GM23248 (cell line): ENCODE measurements at places on chromosomes 1 and 21.

- DNase-seq: peak; percentile 69
Measured at GRCh38 chr21:37220433-37220980, 46.6 kb downstream of the VPS26C start.

- DNase-seq: no peak
Measured at GRCh38 chr1:216921866-216922265, 198.6 kb upstream of the ESRRG start.

DNA sequence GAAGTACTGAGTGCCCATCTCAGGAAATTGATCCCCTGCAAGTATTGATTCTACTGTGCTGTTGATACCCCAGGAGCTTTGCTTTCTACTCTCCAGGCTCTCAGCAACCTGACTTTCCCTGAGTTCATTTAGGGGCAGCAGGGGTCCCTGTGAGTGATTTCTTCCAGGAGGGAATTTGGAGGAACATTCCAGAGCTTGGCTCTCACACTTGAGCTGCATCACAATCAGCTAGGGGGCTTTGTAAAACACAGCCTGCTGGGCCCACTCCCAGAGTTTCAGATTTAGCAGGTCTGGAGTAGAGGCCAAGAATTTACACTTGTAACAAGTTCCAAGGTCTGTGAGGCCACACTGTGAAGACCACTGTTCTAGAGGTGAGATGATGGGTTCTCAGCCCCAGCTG, 16.1 kb upstream of the ACTL8 start:
- no peak for DNase-seq

GRCh38 chr1:155008015-155008941, 5.7 kb downstream of the ZBTB7B start:
- DNase-seq: no peak

DNA sequence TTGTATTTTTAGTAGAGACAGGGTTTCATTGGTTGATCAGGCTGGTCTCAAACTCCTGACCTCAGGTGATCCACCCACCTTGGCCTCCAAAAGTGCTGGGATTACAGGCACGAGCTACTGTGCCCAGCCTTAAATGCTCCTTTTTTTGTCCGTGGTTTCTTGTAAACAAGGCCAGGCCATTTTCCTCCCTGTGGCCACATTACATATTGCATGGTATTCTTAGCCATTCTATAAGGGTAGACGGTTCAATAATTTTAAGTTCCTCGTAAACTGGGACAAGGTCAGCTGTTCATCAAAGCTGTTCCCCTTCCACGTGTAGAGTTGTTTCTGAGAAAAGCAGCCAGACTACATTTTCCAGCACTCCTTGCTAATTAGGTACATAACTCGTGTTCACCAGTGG, 10.3 kb upstream of the LUZP1 start:
- DNase-seq: peak; percentile 60

GRCh38 chr1:241638909-241639622, 1.1 kb downstream of the CHML start:
- peak; percentile 32 for DNase-seq

- DNase-seq: peak; percentile 93
Measured at GRCh38 chr1:209704584-209704983, at the start of gene HSD11B1. Gene HSD11B1 (plus strand): TSS chr1:209704846. CDS start chr1:209704943, 97 bp downstream.

- peak; percentile 91 for DNase-seq
Measured at GRCh38 chr1:2231532-2232254, 3.6 kb downstream of the SKI start.

DNA sequence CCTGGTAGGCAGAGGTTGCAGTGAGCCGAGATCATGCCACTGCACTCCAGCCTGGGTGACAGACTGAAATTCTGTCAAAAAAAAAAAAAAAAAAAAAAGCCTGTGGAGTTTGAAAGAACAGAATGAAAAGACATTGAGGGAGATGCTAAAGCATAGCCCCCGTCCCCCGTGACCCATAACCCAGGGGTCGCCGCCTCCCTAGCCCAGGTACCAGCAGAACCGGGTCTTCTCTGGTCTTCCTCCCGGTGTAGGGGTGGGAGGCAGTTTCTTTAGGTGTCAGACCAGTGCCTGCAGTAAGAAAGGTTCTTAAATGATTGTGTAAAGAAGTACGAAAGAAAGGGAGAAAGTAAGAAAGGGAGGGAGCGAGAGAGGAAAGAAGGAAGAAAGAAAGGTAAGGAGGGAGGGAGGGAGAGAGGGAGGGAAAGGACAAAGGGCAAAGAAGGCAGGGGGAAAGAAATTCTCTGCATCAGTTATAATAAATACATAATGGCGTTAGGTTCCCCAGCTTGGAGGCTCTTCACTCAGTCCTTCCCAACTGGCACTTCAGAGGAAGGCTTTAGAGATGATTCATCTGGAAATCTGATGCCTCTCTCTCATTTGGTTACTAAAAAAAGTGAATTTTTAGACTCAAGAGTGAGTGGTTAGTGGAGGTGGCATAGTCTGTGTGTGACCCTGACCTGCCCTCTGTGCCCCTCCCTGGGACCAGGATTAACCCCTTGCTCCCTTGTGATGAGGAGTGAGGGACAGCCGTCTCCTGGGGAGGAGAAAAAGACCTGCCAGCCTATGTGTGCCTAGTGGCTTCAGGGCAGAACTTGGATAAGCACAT, 1.1 kb downstream of the IL24 start:
- DNase-seq: peak; percentile 89

DNA sequence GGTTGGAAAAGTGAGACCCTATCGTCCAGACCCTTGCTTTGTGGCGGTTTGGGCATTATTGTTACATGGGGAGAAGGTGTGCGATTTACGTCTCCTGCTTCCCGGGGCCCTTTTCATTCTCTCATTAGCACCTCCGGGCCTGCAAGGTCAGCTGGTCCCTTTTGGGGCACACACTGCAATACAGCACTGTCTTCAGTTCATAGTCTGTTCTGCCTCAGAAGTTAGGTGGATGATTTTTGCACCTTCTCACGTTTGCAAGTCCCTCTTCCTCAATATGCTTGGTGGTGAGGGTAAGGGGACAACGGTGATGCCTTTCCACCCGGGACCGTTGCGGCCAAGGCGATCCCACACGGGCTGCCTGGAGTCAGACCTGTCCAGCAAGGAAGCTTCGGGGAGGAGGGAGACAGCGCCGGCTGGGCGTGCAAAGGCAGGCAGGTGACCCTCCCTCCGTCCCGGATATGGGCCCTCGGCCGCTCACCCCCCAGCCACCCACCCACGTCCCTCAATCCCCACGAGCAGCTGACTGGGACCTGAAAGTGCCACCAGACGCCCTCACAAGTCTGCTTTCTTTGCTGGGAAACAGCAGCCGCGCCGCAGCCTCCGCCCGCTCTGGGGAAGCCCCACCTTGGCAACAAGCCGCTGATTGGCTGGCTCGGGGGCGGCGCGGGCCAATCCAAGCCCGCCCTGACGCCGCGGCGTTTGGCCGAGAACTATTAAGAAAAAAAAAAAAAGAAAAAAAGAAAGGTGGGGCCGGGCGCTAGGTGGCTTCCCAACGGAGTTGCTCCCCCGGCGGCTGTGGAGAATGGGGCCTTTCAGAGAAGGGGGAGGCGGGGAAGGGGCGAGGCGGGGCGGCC, 21.7 kb downstream of the BTG2 start:
- peak; percentile 94 for DNase-seq
